A549 treated with Mapracorat at 1 μM for 4 hours (cell line): ENCODE measurements at places on chromosomes 6 and 20. TPM values are rescaled to one million over a fixed set of nuclear protein-coding genes. Genes with fewer than 3 reads are reported as not detected.

ERGIC3 gene
- 218 to 245 TPM (median 235 TPM) in 5 replicates for total RNA-seq

NKAIN4 gene
- 4.4 to 8.3 TPM (median 5.2 TPM) in 5 replicates for total RNA-seq

LPIN3 gene
- 10.1 to 17.1 TPM (median 12.5 TPM) in 5 replicates for total RNA-seq

HSP90AB1 gene
- total RNA-seq = 1,081 to 1,335 TPM (median 1,155 TPM) in 5 replicates

RAET1L gene
- 0.26 to 0.55 TPM (median 0.41 TPM) in 5 replicates for total RNA-seq

PMEPA1 gene
- total RNA-seq = 154 to 362 TPM (median 345 TPM) in 5 replicates

HUS1B gene
- total RNA-seq = 0.13 to 0.31 TPM (median 0.19 TPM) in 4 of 5 replicates, not detected in the other

NNAT gene
- not detected in 5 replicates for total RNA-seq

DTD1 gene
- 79.5 to 86.5 TPM (median 80.3 TPM) in 5 replicates for total RNA-seq

ZNF341 gene
- 2.6 to 4.4 TPM (median 3.2 TPM) in 5 replicates for total RNA-seq

QRSL1 gene
- 6.4 to 8.0 TPM (median 7.7 TPM) in 5 replicates for total RNA-seq

KCNK16 gene
- total RNA-seq = not detected in 5 replicates

OR2B6 gene
- total RNA-seq = 0.17 to 0.30 TPM in 2 of 5 replicates, not detected in the others

SLC17A1 gene
- 0.09 to 0.16 TPM (median 0.12 TPM) in 4 of 5 replicates, not detected in the other for total RNA-seq

MYCT1 gene
- not detected in 5 replicates for total RNA-seq

ZSCAN12 gene
- total RNA-seq = 1.5 to 1.9 TPM (median 1.8 TPM) in 5 replicates

GFRA4 gene
- total RNA-seq = not detected in 5 replicates

CFB gene
- 1.9 to 2.3 TPM (median 2.0 TPM) in 5 replicates for total RNA-seq

KCNB1 gene
- 0.98 to 3.6 TPM (median 1.3 TPM) in 5 replicates for total RNA-seq

PTGIS gene
- total RNA-seq = 0.02 to 0.08 TPM in 2 of 5 replicates, not detected in the others

ZNF165 gene
- total RNA-seq = 0.58 to 1.2 TPM (median 0.74 TPM) in 5 replicates

TNF gene
- total RNA-seq = 0.07 to 0.15 TPM (median 0.14 TPM) in 3 of 5 replicates, not detected in the others

PPP1R16B gene
- total RNA-seq = 0.11 to 0.22 TPM (median 0.15 TPM) in 5 replicates

LRRC73 gene
- total RNA-seq = 0.46 to 1.3 TPM (median 1.1 TPM) in 5 replicates

SMPD2 gene
- total RNA-seq = 12.4 to 16.5 TPM (median 14.9 TPM) in 5 replicates

GJA10 gene
- total RNA-seq = not detected in 5 replicates

GTSF1L gene
- not detected in 5 replicates for total RNA-seq

PROKR2 gene
- not detected in 5 replicates for total RNA-seq

MICB gene
- total RNA-seq = 6.0 to 8.1 TPM (median 7.5 TPM) in 5 replicates

PSMB9 gene
- total RNA-seq = 15.9 to 24.5 TPM (median 18.6 TPM) in 5 replicates

RSPO3 gene
- 69.9 to 90.5 TPM (median 77.3 TPM) in 5 replicates for total RNA-seq

SPAG4 gene
- 3.1 to 5.9 TPM (median 4.8 TPM) in 5 replicates for total RNA-seq

PRDM13 gene
- 0.88 to 1.3 TPM (median 1.1 TPM) in 5 replicates for total RNA-seq

EDN1 gene
- 35.1 to 45.3 TPM (median 40.7 TPM) in 5 replicates for total RNA-seq

MOXD1 gene
- 1.4 to 1.9 TPM (median 1.7 TPM) in 5 replicates for total RNA-seq

ZSCAN16 gene
- 3.5 to 5.3 TPM (median 4.4 TPM) in 5 replicates for total RNA-seq
